ENCODE measurements at places on chromosomes 3 and 15. TPM values are rescaled to one million over a fixed set of nuclear protein-coding genes. Genes with fewer than 3 reads are reported as not detected.

The DUOX1 gene
- total RNA-seq, result 0.22 TPM

The SPATA16 gene
- total RNA-seq, result not detected

The PRR23E gene
- not detected for total RNA-seq

The ACTRT3 gene
- total RNA-seq, result 1.2 TPM

The CLDN11 gene
- not detected for total RNA-seq

The ATP13A4 gene
- total RNA-seq, result 1.7 TPM

The ANKRD34C gene
- not detected for total RNA-seq

The CDHR4 gene
- total RNA-seq, result 0.37 TPM

The MST1R gene
- 0.76 TPM for total RNA-seq

The NPTN gene
- 41.0 TPM for total RNA-seq

The COL8A1 gene
- not detected for total RNA-seq

The TERB2 gene
- not detected for total RNA-seq

The CEP19 gene
- total RNA-seq, result 6.4 TPM

The SOX14 gene
- total RNA-seq, result not detected

The C3orf20 gene
- not detected for total RNA-seq

The UNC13C gene
- total RNA-seq, result not detected

The C3orf22 gene
- not detected for total RNA-seq

The ZNF662 gene
- 5.3 TPM for total RNA-seq

The COL6A5 gene
- not detected for total RNA-seq

The USP13 gene
- total RNA-seq, result 11.9 TPM

The FAM107A gene
- total RNA-seq, result not detected

The TM6SF1 gene
- 1.6 TPM for total RNA-seq

The TERC gene
- total RNA-seq, result 20.0 TPM

The TMEM266 gene
- not detected for total RNA-seq

The TTLL13 gene
- 0.41 TPM for total RNA-seq

The LMCD1 gene
- 2.3 TPM for total RNA-seq

The ZPLD1 gene
- total RNA-seq, result not detected

The TTC21A gene
- 0.78 TPM for total RNA-seq

The CMTM7 gene
- total RNA-seq, result 39.8 TPM

The SAXO2 gene
- 2.4 TPM for total RNA-seq

The SNUPN gene
- 34.1 TPM for total RNA-seq

The MFAP1 gene
- total RNA-seq, result 49.6 TPM

The DMXL2 gene
- 7.2 TPM for total RNA-seq

The GOLGA8S gene
- not detected for total RNA-seq

The GASK1A gene
- not detected for total RNA-seq

The SLC15A2 gene
- total RNA-seq, result 1.5 TPM

The APBA2 gene
- total RNA-seq, result 29.2 TPM

The TRH gene
- not detected for total RNA-seq

The ACP3 gene
- not detected for total RNA-seq

The COL7A1 gene
- total RNA-seq, result 1.4 TPM

The GAP43 gene
- not detected for total RNA-seq

The PLA2G4D gene
- total RNA-seq, result not detected

The TRPM1 gene
- not detected for total RNA-seq

The GOLGA8H gene
- total RNA-seq, result not detected

The WDR49 gene
- total RNA-seq, result not detected

The FOXL2 gene
- total RNA-seq, result not detected

The DOCK3 gene
- 2.1 TPM for total RNA-seq

The SYNPR gene
- total RNA-seq, result not detected

The DLL4 gene
- not detected for total RNA-seq

The LRIG1 gene
- total RNA-seq, result 8.2 TPM

The BCL2A1 gene
- 94.3 TPM for total RNA-seq

The PP2D1 gene
- total RNA-seq, result not detected

The NPAP1 gene
- not detected for total RNA-seq

The PTX3 gene
- 0.25 TPM for total RNA-seq

The MAGEL2 gene
- not detected for total RNA-seq

All from activated naive CD8-positive, alpha-beta T cell treated with anti-CD3 and anti-CD28 coated beads for 36 hours (primary cell).